GM13977 (cell line): ENCODE measurements at places on chromosomes 3 and 15.

DNA sequence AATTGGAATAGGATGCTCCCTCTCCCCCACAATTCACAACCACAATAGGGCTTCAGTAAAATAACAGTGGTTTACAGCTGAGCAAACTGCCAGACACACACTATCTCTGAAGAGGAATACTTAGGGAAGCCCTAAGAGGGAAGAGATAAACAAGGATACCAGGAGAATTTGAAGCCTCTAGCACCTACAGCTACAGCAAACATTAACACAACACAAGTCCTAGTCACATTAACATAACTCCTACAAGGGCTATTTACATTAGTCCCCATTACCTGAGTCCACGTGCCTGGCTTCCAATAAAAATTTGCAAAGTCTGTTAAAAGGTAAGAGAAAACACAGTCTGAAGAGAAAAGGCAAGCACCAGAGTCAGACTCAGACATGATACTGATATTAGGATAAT, 346.9 kb upstream of the CDIN1 start:
- no peak for DNase-seq

- no peak for DNase-seq
Measured at GRCh38 chr15:23645371-23646164, 2.1 kb downstream of the MAGEL2 start.

DNA sequence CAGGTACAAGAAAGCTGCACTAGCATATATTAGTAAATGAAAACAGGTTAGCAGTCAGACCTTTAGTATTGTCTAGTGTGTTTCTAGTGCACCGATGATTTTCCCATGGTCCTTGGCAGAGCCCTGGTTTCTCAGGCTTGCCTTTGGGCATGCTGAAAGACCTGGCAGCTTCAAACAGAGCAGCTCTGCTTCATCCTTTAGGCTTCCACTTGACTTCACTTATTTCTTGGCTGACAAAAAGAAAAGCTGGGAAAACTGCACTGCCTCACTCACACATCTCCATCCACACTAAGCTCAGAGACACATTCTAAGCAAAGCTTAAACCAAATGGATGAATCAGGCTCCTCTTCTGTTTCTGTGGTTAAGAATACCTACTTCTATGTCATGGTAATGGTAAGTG, 374.8 kb upstream of the PDZRN3 start:
- no peak for DNase-seq

- peak; percentile 85 for DNase-seq
Measured at GRCh38 chr3:55488398-55489055, 1.4 kb upstream of the WNT5A start.

GRCh38 chr3:152210697-152211096, 58.0 kb upstream of the MBNL1 start:
- no peak for DNase-seq

DNA sequence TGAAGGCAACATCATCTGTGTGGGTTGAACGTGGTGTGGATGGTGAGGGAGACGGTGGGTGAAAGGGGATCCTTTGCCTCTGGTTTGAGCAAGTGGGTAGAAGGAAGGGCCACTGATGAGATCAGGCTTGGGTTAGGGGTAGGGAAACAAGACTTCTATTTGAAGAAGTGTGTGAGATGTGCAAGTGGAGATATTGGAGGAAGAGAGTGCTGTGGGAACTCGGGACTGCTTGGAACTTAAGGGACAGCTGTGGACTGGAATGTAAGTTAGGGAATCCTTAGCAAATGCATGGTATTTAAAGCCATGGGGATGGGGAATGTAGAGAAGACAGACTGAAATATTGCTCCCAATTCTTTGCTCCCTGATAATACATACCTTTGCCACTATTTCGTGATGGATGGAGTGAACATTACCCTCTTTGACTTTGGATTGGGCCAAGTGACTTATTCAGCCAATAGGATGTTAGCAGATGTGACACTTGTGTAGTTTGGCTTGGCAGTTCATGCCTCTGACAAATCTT, 30.2 kb upstream of the AMOTL2 start:
- no peak for DNase-seq

- no peak for DNase-seq
Measured at GRCh38 chr3:144221761-144222160, 250.1 kb downstream of the DIPK2A start.

- no peak for DNase-seq
Measured at GRCh38 chr3:44721231-44722102, 8.0 kb upstream of the ZNF501 start.

- DNase-seq, result no peak
Measured at GRCh38 chr3:14867936-14868570, 49.3 kb downstream of the FGD5 start.

GRCh38 chr3:42216931-42217333, 49.1 kb downstream of the CCK start:
- no peak for DNase-seq

- peak; percentile 7 for DNase-seq
Measured at GRCh38 chr3:150407051-150407807, 869 bp upstream of the TSC22D2 start.

- DNase-seq, result no peak
Measured at GRCh38 chr15:94100863-94101262, 130.5 kb upstream of the MCTP2 start.

DNA sequence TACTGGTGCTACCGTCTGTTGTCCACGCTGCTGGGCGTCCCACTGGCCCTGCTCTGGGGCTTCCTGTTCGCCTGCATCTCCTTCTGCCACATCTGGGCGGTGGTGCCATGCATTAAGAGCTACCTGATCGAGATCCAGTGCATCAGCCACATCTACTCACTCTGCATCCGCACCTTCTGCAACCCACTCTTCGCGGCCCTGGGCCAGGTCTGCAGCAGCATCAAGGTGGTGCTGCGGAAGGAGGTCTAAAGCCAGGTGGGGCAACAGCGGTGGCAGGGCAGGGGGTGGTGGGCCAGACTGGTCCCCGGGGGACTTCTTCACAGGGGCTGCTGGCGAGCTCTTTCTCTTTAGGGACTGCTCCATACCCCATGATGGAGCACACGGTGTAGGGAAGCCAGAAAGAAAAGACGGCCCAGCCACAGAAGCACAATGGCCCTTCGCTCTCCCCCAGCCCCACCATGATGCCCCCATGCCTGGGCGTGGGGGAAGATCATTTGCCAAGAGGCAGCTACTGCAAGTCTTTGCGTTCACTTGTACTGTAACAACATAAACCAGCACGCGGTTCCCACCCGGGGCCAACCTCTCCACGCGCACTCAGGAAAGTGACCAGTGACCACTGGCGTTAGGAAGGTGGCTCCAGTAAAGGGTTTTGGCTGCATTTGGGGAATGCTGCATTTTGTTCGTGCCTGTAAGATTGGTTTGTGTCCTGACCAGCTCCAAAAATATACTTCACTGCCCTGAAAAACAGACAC, 12.2 kb downstream of the CAV3 start:
- no peak for DNase-seq

DNA sequence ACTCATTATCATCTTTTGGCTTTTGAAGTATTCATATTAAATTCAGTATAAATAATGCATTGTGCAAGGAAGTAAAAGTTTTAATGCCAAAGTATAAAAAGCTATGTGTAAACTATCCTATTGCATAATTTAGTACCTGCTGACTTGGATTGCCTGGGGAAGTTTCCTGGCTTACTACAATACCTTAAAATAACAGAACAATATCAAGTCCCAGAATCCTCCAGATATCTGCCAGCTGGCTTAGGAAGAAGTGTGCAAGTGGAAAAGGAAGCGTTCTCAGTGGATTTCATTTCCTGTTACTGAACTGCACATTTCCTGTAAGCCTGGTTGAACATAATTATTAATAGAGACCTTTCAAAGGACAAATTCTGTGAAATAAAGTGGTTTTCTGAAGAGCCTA, 236.7 kb downstream of the ADAMTSL3 start:
- no peak for DNase-seq

- no peak for DNase-seq
Measured at GRCh38 chr15:67144609-67145311, 79.4 kb downstream of the SMAD3 start.

GRCh38 chr15:49926740-49927139, 192.3 kb downstream of the ATP8B4 start:
- DNase-seq, result no peak

DNA sequence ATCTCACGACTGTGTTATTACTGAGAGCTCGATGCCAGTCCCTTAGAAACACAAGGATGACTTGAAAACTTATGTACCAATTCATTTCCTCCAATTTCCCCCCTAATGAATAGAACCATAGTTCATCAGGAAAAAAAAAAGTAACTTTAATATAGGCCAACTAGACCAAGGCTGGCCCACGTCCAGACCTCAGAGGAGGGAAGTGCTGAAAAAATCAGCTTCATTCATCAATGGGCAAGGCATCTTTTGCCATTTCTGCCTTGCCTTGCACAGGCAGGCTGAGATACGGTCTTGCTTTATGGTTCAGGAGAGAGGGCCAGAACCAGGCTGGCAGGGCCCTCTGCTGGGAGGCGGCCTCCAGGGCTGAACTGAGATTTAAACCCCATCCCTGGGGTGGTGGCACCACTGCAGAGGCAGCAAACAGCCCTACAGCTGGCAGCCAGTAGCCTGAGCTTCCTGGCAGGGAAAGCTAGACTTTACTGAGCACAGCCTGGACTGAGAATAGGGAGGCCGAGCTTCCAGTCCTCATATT, 104.1 kb upstream of the TNFAIP8L3 start:
- no peak for DNase-seq

GRCh38 chr3:8492744-8493511, 8.7 kb upstream of the LMCD1 start:
- DNase-seq, result no peak

- DNase-seq, result peak; percentile 56
Measured at GRCh38 chr15:51369451-51369761, 28.0 kb downstream of the GLDN start.

- DNase-seq, result no peak
Measured at GRCh38 chr15:48515500-48515899, 130.0 kb downstream of the FBN1 start.

DNA sequence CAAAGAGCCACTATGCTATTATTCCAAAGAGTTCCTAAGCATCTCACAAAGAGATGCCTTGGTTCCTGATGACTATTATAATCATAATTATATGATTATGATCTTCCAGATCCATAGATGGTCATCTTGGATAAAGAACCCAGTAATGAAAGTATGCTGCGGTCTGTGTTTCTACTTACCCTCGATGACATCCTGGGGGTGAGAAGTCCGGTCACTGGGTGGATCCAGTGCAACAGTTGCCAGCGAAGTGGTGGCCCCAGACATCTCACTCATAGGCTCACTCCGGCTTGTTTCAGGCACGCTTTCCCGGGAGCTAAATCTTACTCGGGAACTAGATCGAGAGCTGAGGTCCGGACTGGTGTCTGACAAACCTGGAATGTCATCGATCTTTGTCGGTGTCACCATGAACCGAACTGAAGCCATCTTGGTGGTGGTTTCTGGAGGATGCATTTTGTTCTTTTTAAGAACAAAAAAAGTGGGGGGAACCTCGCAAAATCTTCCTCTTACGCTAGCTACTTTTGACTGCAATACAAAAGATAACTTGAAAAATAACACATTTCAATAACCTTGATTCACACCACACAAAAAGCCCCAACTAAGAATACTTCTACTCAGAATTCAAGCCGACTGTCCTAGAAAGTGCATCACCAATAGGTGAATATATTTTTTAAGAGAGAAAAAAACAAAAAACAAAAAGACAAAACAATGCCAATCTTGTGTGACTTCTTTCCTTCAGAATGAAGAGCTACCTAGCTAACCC, 1.2 kb downstream of the SLC12A6 start:
- no peak for DNase-seq

DNA sequence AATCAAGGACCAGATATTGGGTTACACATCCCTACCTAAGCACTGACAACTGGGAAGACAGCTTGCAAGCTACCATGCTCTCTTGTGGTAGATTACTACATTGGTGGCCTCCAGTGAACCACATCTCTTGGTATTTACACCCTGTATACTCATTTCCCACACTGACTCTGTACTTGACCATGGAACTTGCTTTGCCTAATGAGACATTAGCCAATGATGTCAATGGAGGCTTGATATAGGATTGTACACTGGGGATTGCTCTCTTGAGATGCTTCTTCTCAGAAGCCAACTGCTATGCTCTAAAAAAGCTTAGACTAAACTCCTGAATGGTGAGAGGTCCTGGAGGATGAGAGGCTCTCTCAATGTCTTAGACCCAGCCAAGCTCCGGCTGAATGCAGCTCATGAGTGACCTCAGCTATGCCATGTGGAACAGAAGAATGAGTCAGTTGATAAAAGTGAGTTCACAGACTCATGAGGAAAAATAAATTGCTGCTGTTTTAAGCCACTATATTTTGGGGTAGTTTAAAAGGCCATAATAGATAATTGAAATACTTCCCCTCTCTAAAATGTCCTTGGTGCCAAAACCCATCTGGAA, 61.5 kb upstream of the GALNT15 start:
- DNase-seq, result no peak

DNA sequence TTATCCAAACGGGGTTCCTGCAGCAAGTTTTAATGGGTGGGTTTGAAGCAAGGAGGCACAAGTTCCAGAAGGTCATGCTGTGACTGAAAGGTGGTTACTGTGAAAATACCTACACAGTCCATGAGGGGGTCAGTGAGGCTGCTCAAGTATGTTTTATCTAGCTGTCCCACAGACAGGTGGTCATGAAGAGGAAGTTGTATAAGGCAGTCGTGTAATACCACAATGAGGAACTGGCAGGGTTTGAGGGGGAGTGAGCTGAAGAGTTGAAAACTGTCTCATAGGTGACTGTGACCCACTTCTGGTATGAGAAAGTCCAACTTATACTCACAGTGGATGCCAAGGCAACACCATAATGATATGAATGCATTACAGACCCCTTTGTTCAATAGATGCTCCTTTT, 856.8 kb downstream of the OTOL1 start:
- no peak for DNase-seq

DNA sequence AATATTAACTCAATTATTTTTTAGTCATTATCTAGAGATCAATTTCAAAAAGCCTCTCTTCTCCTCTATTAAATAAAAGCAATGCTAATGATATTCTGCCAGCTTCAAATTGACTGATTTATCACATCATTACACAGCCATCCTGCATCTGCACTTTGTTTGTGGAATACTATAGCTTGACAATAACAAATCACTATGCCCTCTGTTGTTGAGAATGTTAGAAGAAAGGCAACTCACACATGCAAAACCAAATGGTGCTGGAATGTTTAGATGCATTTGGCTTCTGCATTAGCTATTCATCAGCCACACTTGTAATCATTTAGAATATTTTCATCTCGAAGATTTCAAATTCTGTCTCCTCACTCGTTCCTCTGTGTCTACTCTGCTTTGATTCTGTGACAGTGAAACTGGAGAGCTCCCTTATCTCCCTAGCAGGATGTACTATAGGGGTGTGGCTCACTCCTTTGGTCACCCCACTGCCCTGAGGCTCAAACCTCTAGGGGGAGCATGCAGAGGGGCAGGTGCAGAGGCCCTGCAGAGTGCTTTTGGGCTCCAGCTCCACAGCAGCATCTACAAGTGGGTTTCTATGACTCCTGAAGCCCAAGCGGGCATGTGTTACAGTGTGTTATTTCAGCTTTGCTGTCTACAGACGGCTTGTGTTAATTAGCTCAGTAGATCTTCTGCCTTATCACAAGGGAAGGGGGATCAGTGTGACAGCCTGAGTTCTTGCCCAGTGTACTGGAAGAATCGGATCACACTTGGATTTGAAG, 454.1 kb upstream of the BCHE start:
- no peak for DNase-seq

GRCh38 chr3:129632056-129632455, 25.6 kb upstream of the PLXND1 start:
- DNase-seq, result no peak
